T-helper 9 cell (primary cell): ENCODE measurements at places on chromosomes 6 and 20.
A peak's percentile ranks its signal among the peaks of the same experiment; 100 is the strongest.

DNA sequence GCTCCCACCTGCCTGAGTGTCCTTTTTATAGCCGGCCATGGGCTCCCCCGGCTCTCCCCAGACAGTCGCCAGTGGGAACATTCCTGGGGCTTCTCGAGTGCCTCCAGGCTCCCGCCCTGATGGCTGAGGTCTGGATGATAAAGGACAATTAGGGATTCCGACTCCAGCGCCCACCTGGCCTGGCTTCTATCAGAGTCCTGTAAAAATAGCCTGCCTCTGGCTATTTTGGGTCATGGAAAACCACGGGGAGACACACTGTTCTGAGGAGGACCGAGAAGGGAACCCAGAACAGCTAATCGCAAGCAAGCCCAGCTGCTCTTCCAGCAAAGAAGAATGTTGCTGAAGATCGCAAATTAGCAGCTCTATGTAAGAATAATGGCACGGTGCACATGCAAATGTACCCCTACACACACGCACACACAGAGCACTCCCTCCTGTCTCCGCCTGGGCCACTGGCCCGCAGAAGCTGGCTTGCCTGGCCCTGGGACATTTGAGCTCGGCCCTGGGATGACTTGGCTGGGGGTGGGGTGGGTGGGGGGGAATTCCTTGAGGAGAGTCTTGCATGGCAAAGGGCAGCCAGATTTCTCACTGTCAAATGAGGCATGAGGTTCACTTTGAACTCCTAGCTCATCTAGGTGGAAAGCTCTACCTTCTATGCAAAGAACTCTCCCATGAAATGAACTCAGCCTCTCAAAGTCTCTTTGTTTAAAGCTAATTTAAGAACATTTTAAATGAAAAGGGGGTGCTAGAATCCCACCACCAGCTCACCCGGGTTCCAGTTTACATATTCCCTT, 55.3 kb downstream of the CTCFL start:
- no peak for DNase-seq

- no peak for DNase-seq
Observed at GRCh38 chr6:2956930-2957685, 14.3 kb downstream of the SERPINB6 start.

- no peak for DNase-seq
Observed at GRCh38 chr20:57899554-57899953, 189.7 kb upstream of the PMEPA1 start.

DNA sequence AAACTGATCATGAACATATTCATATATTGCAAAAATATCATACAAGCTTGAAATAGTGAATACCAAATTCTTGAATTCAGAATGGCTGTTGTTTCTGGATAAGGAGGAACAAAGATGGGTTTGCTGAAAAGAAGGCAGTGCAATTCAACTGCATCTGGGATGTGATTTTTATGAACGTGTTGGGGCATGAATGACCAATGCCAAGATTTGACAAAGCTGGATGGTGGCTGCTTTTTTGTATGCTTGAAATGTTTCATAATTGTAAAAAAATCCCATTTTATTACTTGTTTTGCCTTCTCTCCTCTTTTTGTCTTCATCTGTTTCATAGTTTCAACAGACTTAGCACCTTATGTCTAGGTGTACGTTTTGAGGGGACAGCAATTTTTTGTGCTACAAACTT, 36.8 kb upstream of the BCAS1 start:
- DNase-seq = no peak

DNA sequence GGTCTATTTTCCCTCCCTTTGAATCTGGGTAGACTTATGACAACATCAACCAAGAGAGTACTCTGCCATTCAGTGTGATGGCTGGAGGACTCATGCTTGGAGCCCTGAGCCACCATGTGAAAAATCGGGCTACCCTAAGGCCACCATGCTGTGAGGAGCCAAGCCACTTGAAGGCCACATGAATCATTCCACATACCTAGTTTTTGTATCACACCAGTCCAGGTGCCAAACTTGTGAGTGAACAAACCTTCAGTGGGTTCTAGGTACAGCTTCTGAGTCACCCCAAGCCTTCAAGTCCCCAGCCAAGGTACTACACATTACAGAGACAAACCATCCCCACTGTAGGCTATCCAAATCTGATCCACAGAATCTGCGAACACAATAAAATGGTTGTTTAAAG, 37.4 kb upstream of the E2F3 start:
- DNase-seq = no peak

DNA sequence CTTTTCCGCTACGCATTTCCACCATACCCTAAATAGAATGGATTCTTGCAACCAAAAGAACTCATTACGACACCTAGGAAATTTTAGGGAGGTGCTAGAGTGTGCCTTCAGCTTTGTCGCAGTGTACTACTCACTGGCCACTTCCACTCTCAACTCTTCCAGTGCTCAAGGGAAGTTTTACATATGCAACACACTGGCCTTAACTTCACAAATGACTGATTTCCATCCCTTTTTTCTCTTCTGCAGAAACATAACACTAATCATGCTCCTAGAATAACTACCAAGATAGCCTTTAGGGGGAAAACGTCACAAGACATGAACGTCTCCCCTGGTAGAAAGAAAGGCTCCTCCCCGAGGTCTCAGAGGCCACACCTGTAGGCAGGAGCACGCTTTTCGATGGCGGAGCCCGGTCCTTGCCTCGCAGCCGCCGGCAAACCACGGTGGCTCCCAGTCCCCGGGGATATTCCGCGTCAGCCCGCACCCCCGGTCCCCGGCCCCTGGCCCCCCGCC, 584 bp downstream of the LYRM4 start:
- DNase-seq = peak; percentile 55

- no peak for DNase-seq
Observed at GRCh38 chr6:143721642-143722041, 43.9 kb downstream of the PHACTR2 start.

DNA sequence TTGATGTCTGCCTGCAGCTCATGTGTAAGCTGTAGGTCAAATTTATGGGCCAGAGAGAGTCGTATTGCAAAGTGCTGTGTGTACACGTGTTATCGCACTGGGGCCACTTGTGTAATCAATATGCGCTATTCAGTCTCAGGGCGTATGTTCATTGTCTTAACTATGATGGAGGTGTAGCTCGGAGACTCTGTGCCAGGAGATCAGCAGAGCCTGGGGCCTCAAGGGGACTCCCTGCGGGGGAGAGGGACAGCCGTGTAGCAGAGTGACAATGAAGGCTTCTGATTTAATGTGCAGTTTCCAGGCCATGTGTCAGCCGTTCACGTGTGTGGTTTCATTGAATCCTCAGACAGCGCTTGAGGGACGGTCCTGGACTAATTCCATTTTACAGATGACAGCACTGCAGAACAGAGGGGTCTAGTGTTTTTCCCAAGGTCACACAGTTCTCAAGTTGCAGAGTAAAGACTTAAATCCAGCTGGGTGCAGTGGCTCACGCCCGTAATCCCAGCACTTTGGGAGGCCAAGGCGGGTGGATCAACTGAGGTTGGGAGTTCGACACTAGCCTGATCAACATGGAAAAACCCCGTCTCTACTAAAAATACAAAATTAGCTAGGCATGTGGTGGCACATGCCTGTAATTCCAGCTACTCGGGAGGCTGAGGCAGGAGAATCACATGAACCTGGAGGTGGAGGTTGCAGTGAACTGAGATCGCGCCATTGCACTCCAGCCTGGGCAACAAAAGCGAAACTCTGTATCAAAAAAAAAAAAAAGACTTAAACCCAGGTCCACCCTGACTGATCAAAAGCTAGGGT, 242.5 kb downstream of the PREX1 start:
- no peak for DNase-seq

DNA sequence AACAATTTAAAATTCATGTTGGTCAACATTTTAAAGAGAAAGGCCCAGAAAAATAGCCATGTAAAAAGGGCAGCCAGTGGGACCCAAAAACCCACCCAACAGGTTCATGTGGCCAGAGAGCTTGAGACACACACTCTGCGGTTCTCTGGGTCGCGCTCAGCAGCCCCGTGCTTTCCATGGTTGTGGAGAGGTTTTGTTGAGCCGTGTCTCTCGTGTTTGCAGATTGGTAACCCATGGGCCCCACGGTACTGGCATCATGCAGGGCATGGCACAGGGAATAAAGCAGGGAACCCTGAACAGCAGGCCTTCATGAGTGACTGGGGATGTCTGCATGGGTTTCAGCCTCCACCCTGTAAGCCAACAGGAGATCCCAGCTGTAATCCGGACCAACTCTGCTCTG, 127.7 kb upstream of the CST7 start:
- no peak for DNase-seq

DNA sequence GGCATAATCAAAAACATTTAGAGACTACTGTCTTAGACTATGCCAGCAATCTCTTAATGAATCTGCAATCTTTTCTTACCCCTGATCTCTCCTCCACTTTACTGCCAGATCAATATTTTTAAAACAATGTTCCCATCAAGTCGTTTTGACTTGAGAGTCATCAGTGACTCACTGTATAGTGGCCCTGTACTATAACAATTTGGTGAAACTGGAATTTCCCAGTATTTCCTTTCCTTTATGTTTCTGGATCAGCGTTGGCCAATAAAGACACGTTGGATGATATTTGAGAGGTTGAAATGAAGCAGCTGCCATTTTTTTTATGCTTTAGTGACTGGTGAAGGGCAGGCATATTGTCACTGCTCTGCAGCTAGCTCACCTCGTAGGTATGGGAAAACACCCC, 10.1 kb upstream of the SMIM13 start:
- no peak for DNase-seq

DNA sequence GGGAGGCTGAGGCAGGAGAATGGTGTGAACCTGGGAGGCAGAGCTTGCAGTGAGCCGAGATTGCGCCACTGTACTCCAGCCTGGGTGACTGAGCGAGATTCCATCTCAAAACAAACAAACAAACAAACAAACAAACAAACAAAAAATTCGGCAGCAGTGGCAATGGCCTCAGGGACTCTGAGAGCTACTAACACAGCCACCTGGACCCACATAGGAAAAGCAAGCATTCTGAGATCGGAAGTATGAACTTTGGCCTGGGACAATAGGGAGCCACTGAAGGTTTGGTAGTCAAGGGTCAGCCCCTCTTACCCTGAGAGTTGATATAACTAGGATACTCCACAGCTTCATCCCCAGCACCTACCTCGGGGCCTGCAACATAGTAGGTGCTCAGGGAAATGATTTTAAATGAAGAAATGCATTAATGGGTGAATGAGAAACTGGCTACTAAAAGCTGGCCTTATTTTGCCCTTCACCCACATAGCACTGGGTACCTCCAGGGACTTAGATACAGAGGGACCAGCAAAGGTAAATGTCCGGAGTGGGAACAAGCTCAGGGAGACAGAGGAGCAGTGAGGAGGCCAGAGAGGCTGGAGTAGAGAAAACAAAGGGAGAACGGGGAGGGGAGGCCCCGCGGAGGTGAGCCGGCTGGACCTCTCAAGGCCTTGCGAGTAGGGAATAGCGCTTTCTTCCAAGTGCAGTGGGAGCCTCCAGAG, 46.6 kb upstream of the PTGIS start:
- DNase-seq = no peak

DNA sequence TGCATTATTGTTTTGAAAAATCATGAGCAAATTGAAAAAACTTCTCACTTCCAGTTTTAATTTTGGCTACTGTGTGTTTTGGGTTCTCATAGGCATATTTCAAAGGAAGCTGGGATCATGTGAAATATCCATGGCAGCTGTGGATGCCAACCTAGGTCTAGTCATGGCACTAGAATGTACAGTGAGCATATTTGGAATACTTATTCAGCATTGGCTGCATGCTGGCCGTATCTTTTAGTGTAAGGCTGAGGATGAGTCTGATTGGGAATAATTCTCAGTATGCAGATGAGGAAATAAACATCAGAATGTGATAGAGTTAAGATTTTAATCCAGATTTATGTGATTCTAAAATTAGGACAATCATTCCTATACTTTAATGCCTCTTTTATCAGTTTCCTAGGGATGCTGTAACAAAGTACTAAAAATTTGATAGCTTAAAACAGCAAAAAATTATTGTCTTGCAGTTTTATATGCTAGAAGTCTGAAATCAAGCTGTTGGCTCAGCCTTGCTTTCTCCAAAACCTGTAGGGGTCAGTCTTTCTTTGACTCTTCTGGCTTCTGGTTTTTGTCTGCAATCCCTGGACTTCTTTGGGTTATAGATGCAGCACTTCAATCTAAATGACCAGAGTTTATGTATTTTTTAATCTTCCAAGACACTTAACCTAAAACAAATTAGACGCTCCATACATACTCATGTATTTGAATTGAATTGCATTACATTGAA, 37.7 kb upstream of the DEFB112 start:
- DNase-seq = no peak

DNA sequence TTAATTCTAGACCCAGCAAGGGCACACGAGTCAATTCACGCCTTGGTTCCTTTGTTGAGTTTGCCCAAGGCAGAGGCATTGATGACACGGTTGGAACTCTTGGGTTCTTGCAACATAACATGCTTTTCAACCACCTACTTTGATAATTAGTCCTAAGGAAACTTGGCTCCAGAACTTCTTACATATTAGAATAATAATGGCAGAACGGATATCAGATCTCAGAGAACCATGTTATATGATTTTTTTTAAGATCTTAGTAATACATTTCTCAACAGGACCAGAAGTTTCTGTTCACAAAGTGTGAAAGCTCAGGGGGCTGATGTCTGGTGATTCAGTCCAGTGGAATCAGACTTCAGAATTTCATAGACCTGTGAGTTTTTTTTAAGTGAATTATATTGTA, 19.2 kb downstream of the SPTLC3 start:
- DNase-seq = no peak

DNA sequence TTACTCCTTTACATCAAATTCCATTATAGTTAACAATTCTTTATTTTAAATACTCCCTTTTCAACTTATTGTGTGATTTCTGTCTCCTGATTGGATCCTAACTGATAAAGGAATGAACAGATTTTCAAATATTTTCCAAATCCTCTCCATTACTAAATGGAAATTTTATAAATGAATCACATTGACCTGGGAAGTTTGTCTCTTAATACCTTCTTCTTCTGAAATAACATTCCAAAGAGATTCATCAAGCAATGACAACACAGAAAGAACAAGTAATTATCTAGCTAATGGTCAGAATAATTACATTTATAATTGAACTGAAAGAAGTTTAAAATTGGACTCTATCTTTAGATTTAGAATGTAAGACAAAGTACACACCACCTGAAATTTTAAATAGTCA, 515.4 kb upstream of the PTCHD4 start:
- no peak for DNase-seq

GRCh38 chr20:1833728-1834726, 61.2 kb upstream of the SIRPA start:
- no peak for DNase-seq

GRCh38 chr20:59231124-59231804, 67.6 kb downstream of the ZNF831 start:
- no peak for DNase-seq
